ENCODE measurements at places on chromosomes 13 and 19.

DNA sequence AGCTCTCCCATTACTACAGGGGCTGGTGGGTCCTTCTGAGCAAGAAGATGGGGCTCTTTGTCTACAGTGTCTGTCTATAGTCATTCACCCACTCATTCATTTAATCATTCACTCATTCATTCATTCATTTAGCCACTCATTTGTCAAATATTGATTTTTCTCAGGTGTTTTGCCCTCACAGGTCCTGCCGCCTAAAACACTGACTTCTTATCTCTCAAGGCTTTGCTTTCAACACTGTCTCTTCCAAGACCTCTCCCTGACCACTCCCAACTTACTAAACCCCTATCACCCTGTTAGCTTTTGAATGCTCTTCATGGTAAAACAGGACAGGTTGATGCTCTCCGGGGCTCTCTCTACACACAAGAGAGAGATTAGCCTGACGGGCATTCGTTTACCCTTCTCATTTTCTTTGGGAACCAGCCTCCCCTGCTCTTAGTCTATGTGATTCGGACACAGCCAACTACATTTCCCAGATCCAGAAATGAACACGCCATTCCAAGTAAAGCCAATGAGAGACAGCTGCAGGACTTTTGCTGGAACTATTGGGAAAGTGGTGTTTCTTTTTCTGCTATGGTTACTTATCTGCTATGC is 22.7 kb downstream of the FAM187B start:
- no peak for DNase-seq

DNA sequence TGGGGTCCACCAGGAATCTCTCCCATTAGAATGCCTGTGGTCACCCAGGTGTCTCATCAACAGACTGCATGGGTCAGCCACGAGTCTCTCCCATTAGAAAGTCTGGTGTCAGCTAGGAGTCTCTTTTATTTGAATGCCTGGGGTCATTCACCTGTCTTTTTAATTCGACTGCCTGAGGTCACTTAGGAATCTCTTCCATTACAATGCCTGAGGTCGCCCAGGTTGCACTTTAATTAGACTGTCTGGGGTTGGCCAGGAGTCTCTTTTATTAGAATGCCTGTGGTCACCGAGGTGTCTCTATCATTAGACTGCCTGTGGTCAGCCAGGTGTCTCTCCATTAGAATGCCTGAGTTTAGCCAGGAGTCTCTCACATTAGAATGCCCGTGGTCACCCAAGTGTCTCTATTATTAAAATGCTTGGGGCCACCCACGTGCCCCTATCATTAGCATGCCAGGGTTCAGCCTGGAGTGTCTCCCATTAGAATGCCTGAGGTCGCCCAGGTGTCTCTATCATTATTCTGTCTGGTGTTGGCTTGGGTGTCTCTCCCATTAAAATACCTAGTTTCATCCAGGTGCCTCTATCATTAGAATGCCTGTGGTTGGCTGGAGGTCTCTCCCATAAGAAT is 1474.3 kb downstream of the UQCRFS1 start:
- DNase-seq, result no peak

DNA sequence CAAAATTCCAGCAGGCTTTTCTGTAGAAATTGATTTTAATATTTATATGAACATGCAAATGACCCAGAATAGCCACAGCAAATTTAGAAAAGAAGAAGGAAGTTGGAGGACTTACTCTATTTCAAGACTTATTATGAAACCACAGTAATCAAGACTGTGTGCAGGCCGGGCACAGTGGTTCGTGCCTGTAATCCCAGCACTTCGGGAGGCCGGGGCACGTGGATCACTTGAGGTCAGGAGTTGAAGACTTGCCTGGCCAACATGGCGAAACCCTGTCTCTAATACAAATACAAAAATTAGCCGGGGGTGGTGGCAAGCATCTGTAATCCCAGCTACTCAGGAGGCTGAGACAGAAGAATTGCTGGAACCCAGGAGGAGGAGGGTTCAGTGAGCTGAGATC is 6.0 kb upstream of the FFAR2 start:
- DNase-seq, result no peak

GRCh38 chr19:7864690-7865074 is 9.5 kb downstream of the PRR36 start:
- no peak for DNase-seq

DNA sequence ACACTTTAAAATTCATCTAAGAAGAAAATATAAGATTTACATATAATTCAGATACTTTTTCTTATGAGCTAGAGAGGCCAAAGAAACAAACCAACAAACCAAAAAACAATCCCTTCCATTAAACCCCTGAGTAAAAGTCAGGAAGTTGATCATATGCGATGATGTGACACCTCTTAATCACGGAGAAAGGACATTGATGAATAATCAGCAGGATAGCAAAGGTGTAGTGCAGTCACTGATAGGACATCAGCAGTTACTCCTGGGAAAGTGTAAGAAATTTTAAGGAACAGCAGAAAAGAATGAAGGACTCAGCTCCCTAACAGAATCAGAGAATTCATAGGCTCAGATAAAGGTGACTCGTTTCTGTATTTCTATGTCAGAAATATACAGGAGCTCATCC is 202.4 kb upstream of the EDNRB start:
- no peak for DNase-seq

GRCh38 chr13:59203855-59204254 is 959.9 kb downstream of the DIAPH3 start:
- DNase-seq, result no peak

- no peak for DNase-seq
These were observed 68.6 kb downstream of the FOXO1 start for GRCh38 chr13:40597735-40598365.

- no peak for DNase-seq
These were observed 887.3 kb downstream of the DIAPH3 start for GRCh38 chr13:59276436-59276835.

Data from activated CD4-positive, alpha-beta T cell treated with anti-CD3 and anti-CD28 coated beads, Interleukin-10, Interleukin-2, amounts not matched to agents 100 ng/mL and 50 ng/mL, durations not matched to agents 16 hours and 8 hours (primary cell).